H4 (cell line): ENCODE measurements at places on chromosomes 2 and 18.

- no peak for DNase-seq
These were observed 123.1 kb upstream of the CAB39 start for GRCh38 chr2:230589497-230590015.

DNA sequence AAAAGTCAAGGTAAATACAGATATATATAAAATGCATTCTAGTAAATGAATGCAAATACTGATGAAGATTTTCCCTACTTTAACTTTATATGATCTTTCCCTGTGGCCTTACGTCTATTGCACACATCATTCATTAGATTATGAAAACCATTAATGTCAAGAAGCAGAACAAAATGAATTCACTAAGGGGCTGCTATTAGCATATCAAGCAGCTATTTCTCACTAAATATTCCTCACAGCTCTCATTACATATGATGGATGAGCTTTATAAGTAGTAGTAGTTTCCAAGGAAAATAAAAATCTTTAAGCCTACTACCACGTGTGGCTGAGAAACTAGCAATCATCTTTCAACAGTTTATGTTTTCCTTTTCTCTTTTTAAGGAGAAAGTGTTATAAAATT is 702.8 kb upstream of the SLC39A10 start:
- no peak for DNase-seq

GRCh38 chr2:28545590-28546200 is 49.8 kb downstream of the PLB1 start:
- no peak for DNase-seq

- DNase-seq, result no peak
These were observed 786 bp downstream of the POLE4 start for GRCh38 chr2:74959106-74959751.

DNA sequence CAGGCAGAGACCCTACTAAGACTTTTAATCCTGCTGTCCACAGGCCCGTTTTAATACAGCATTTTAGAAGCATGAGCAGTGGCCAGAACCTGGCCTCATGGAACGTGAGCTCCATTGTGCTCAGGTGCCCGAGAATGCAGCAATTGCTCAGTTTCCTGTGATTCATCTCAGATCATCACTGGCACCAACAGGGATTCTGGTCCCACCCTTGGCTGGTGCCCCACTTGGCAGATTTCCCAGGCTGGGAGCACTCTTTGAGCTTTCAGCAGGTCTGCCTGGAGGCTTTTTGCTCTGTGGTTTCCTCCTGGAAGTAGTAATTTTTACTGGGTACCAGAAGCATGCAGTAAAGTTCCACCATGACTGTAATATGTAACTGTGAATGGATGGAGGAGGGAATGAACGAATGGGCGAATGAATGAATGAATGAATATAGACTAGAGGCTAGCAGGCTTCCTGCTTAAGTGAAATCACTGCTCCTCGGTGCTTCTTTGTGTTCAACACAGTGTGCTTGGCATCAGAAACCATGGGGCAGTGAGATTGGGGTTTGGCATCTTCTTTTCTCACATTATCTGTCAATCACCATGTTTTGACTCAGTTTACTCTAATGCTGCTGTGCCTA is 312.9 kb downstream of the PRKCE start:
- peak; percentile 93 for DNase-seq

DNA sequence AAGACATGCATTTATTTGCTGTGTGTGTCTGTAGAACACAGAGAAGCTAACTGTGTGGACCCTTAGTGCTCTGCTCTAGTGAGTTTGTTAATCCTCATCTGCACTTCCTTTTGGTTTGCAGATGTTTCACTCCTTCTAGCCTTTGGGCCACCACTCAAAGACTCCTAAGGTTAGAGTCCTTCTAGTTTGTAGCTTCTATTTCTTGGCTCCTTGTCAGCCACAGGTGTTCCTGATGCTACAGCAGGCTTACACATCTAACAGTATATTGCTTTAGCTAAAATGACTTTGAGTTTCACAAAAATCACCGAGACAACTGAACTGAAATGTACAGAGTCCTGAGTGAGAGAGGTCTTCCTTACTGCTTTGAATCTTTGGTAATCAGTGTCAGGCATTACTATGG is 551.4 kb downstream of the NRXN1 start:
- DNase-seq, result no peak

- peak; percentile 26 for DNase-seq
These were observed 5.8 kb upstream of the DGUOK start for GRCh38 chr2:73920577-73921545.

DNA sequence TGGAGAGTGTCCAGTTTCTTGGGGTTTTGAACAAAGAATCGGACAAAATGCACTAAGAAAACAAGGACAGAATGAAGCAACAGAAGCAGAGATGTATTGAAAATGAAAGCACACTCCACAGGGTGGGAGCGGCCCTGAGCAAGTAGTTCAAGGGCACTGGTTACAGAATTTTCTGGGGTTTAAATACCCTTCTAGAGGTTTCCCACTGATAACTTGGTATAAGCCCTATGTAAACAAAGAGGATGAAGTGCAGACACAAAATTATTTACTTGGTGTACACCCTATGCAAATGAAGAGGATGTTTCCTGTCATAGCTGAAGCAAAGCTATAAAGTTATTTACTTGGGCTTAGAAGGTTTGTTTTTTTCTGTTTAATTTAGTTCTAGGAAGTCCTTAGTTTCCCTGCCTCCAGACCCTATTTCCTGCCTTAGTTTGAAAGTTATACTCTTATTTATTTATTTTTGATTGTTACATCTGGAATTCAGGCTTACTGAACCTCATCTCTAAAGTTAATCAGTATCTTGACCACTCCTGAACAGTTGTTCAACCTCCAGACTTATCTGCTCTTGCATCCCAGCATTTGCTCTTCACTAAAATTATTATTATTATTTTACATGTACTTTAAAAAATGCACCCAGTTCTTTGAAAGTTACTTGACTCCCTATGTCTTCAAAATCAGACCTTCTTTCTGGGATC is 193.5 kb downstream of the SPP2 start:
- DNase-seq, result peak; percentile 31

- no peak for DNase-seq
These were observed 433.2 kb upstream of the MEX3C start for GRCh38 chr18:51630706-51631105.

DNA sequence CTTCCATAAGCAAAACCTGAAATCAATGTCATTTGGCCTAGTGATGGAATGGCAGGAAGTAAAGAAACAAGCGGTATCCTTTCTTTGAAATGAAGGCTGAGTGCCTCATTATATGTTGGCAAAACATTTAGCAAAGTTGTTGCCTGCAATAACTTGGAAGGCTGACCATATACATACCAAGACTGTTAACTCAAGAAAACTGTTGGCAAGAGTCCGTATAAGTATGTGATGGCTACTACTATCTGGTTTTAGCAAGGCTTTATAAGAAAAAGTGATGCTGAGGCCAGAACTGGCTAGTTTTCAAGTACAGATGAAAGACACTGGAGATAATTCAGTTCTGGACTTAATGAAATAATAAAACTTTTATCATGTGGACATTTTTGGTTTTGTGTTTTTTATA is 356.2 kb downstream of the ZNF521 start:
- DNase-seq, result no peak

DNA sequence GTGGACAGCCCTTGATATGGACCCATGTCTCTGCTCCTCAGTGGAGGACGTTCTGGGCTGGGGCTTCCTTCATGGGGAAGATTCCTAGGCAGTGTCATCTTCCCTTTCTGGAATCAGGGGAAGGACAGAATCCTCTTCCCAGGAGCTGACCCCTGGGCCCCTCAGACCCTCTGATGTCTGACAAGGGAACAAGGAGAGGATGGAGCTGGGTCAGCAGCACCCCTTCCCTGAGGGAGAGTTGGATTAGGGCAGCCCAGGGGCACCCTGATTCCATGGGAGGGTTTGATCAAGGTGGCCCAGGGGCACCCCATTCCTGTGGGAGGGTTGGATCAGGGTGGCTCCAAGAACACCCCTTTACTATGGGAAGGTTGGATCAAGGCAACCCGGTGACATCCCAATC is 86.5 kb downstream of the ACKR3 start:
- DNase-seq, result no peak

- no peak for DNase-seq
These were observed 36.3 kb downstream of the THOC1 start for GRCh38 chr18:231563-231962.

DNA sequence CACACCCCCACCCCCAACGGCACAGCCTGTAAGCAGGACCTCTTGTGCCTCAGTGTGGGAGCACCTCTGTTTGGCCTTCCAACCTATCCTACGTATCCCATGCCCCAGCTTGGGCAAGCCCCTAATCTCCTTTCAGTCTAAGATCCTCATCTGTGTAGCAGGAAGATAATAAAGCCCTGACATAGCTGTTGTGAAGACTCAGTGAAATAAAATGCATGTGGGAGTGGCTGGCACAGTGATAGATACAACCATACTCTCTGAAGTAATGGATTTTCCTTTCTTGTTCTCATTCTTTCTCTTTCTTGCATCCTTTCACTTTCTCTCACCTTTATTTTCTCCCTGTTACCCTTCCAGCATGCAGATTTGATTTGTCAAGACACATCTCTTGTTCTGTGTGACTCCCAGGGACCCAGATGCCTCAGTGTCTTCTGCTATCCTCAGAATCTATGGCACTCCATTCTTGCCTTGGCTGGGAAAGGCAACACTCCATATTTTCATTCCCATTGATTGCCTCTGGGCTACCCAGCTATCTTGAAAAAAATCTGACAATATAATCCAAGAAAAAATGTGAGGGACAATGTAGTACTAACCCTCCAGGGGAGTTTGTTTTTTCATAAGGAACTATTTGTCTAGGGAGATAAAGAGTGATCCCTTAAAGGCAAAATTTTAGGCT is 207.2 kb upstream of the SETBP1 start:
- no peak for DNase-seq

DNA sequence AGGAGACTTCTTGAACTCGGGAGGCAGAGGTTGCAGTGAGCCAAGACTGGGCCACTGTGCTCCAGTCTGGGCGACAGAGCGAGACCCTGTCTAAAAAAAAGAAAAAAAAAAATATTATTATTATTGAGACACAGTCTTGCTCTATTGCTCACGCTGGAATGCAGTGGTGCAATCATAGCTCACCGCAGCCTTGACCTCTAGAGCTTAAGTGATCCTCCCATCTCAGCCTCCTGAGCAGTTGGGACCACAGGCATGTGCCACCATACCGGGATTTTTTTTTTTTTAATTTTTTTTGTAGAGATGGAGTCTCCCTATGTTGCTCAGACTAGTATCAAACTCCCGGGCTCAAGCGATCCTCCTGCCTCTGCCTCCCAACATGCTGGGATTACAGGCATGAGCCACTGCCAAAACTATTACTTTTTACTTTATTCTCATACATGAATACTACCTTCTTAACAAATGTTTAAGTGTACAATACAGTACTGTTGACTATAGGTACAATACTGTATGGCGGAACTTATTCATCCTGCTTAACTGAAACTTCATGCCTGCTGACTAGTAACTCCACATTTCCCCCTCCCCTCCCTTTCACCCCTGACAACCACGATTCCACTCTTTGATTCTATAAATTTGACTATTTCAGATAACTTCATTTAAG is 15.5 kb downstream of the FBXO11 start:
- no peak for DNase-seq

- no peak for DNase-seq
These were observed 201.7 kb downstream of the ALK start for GRCh38 chr2:29719639-29720038.

- DNase-seq, result no peak
These were observed 90.5 kb upstream of the MYO3B start for GRCh38 chr2:170087413-170087793.
